NCI-H526 (cell line): ENCODE measurements at places on chromosomes 2 and 18.

DNA sequence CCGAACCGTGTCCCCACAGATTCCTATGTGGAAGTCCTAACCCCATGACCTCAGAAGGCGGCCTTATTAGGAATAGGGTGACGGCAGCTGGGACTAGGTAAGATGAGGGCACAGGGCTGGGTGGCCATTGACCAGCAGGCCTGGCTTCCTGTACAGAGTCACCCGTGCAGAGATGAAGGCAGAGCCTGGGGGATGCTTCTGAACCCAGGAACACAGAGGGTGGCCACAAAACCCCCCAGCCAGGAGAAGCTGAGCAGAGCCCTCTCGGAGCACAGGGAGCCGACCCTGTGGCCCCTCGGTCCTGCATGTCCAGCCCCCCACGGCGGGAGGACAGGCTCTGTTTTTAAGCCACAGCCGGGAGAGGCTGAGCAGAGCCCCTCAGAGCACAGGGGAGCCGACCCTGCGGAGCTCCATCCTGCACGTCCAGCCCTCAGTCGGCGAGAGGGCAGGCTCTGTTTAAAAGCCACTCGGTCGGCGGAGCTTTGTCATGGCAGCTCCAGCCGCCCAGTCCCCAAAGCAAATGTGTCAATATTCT, 2.7 kb downstream of the PDCD1 start:
- no peak for DNase-seq

DNA sequence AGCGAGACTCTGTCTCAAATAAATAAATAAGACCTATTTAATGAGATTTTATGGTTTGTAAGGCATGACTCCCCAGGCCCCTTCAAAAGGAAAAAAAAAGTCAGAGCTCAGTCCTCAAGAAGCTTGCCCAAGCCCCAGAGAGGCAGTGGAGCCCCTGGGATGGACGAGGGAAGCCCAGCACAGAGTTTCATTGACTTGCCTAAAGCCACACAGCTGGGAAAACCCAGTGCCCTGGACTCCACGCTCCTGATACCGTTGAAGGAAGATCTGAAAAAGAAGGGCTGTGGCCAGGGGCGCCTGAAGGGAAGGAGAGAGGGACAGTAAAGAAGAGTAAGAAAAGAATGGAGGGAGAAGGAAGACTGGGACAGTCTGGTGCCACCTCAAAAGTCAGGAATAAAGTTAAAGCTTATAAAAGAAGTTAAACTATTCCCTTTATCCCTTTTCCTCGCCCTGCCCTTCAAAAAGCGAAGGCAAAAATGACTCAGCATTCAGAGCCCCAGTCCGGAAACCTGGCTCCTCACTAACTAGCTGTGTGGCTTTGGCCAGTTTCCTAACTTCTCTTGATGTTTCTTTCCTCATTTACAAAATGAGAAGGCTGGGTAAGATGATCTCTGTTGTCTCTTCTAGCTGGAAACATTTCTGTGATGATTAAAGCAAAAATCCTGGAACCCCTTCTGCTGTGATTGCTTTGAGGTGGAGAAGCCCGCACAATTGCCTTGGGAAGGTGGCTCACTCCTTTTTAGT, 46.7 kb downstream of the LYPD1 start:
- no peak for DNase-seq

DNA sequence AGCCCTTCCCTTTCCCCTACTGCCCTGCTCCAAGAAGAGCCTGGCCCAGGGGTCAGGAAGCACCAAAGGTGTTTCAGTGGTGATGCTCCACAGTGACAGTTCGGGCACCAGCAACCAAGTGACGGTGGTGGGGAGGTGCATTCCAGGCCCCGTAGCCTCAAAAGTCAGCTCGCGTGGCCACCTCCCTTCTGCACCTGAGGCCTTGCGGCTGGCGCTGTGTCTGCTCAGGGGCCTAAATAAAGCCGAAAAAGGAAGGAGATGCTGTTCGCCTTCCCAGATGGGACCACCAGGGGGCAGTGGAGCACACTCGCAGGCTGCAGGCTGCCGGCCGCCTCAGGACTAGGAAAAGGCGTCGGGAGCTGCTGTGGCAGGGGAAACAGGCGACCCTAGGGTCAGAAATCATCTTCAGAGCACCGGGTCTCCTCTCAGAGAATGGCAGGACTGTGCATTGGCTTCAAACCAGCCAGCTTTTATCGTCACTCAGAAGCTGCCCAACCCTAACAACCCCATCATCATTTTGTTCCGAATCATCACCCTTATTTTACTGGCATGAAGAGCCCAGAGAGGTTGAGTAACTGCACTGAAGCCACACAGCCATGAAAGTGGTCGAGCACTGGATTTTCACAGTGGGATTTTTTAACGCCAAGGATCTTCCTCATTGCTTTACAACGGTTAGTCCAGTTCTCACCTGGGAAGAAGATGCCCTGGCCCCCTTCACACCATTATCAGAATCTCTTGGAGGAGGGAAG, 213.0 kb upstream of the CELF4 start:
- DNase-seq, result no peak

- DNase-seq, result no peak
Measured at GRCh38 chr2:96940980-96941775, 45.2 kb downstream of the FAM178B start.

DNA sequence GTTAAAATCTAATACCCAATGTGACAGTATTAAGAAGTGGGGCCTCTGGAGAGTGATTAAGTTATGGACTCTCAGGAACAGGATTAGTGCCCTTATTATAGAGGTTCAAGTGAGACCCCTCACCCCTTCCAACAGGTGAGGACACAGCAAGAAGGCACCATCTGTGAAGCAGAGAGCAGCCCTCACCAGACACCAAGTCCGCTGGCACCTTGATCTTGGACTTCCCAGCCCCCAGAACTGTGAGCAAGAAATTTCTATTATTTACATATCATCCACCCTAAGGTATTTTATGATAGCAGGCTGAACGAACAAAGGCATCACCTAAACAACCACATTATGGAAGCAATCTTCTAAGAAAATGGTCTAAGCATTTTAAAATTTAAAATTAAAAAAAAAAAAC, 59.0 kb downstream of the HDAC4 start:
- DNase-seq, result no peak

GRCh38 chr2:239086325-239087020, 238.6 kb downstream of the TWIST2 start:
- no peak for DNase-seq
